IPS-NIHi11 (cell line): ENCODE measurements at places on chromosomes 5 and 9.

DNA sequence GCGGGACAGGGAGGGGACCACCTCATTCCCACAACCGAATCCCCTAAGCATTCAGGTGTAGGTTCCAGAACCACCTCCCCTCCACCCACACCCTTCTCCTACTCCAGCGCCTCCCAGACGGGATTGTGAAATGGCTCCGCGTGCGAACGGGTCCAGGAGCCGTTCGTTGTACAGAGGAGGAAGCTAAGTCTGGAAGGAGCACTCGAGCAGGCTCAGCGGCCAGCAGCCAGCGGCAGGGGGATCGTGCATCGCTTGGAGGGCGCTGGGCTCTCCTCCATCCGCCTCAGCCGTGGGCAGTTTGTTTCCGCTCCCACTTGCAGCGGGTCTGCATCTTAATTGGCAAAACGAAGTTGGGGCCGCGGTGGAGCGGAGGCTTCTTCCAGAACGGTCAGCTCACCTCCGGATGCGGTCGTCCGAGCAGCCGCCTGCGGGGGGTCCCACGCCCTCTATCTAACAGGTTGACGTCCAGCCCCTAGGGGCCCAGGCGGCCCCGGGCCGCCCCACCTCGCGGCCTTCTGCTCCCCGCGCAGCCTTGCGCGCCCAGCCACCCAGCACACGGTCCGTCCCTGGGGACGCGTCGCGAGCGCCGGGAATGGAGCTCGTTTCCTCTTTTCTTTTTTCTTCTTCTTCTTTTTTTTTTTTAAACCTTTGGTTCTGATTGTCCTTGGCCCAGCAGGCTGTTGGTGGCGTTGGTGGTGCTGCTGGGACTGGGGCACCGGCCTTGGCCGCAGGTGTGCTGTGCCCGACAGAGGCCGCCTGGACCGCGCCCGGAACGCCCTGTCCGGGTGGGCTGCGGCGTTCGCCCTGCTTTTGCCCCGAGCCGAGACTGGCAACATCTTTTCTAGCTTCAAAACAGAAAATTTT lies 3.9 kb upstream of the BARX1 start:
- DNase-seq = no peak

DNA sequence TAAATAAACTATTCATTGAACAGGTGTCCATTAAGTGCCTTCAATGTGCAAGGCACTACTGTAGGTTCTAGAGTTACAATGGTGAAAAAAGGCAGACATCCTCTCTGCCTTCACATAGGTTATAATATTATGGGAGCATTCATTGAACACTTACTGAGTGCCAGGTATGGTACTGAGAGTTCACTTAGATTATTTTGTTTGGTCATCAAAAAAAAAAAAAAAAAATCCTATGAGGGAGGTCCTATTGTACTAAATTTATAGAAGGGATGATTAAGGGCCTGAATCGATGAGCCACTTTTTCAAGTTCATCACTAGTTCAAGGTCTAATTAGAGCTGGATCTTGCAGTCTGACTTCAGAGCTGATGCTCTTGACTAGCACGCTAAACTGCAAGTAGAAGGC lies 22.8 kb upstream of the PANK3 start:
- DNase-seq = no peak

DNA sequence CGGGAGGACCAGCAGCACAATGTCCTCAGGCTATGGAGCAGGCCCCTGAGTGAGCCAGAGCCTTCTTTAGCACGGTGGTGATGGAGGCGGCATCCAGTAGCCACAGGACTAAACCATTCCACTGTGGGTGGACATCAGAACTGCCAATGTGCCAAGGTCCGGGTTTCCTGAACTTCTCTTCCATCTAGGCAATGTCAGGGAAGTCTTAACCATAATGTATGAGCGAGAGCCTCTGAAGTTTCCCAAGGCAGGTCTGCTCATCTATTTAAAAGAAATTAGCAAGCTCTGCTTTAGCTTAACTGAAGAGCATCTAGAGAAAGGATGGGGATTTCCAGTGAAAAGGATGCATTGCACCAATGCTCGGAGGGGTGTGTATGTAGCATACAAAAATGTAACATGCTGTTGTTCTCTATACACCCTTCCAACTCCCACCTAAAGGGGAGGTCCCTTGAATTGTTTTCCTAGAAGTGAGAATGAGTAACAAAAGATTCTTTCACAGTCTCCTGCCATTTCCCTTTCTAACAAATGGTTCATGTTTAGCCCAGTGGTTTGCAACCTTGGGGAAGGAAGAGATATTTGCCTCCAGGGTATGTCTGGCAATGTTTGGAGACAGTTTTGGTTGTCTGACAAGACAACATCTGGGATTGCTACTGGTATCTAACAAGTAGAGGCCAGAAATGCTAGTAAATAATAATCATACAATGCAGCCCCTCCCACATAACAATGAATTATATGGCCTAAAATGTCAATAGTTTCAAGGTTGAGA lies 6.1 kb upstream of the RXFP3 start:
- DNase-seq = no peak

GRCh38 chr5:173771725-173772383 lies 116.3 kb upstream of the CPEB4 start:
- DNase-seq = no peak

DNA sequence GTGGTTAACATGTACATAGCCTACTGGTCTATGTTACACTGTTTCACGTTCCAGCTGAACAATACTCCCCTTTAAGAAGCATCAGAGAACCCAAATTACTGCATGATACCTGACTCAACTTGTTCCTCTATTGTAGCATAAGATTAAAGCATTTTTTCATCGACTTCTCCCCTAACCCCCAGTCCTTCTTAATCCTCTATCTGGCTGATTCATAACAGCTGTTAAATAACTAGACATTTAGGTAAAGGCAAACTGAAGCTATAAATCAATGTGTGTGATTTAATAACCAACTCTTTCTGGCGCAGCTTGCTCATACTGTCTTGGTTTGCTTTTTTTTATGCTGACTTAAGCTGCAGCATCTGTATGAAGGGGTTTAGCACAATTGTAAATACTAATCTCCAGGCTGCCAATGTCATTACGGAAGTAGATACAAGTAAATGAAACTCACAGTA lies 94.2 kb upstream of the MTAP start:
- DNase-seq = no peak

- DNase-seq = no peak
These were observed 45.0 kb downstream of the NEURL1B start for GRCh38 chr5:172686111-172686510.

DNA sequence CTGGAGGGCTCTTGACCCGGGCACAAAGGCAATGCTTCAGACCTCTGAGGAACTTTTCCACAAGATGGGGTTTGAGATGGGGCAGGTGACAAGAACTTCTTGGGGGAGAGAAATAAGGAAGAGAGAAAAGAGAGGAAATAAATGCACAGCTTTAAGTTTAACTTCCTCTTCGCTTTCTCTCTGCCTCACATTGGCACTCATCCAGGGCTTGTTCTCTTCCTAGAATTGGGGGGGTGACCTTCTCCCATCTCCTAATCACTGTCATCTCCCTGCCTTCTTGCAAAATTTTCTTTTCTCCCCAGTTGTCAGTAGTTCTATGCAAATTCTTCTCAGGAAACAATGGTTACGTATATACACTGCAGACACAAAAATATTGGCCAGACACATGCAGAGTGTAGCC lies 19.1 kb upstream of the ADCY2 start:
- no peak for DNase-seq

GRCh38 chr9:20356403-20357036 lies 265.8 kb downstream of the MLLT3 start:
- DNase-seq = peak; percentile 75

DNA sequence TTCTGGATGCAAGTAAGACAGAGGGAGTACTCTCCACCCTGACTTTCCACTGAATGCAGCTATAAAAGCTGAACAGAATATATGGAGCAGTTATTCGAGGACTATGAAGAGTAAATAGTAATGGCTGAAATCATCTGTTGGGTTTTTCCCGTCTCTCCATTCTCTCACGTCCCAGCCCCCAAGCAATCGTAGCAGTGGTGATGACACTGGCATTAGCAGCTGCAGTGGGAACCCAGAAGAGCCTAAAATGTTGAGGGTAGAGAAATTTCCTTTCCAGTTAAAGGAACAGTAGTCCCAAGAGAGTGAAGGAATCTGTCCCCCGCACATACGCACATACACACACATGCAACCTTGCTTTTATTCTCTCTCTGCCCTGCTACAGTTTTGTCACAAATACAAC lies 33.2 kb downstream of the MED27 start:
- DNase-seq = no peak

- DNase-seq = no peak
These were observed 542.9 kb downstream of the CDH9 start for GRCh38 chr5:26495437-26495836.

- DNase-seq = no peak
These were observed 18.6 kb upstream of the IFNB1 start for GRCh38 chr9:21096172-21096900.

DNA sequence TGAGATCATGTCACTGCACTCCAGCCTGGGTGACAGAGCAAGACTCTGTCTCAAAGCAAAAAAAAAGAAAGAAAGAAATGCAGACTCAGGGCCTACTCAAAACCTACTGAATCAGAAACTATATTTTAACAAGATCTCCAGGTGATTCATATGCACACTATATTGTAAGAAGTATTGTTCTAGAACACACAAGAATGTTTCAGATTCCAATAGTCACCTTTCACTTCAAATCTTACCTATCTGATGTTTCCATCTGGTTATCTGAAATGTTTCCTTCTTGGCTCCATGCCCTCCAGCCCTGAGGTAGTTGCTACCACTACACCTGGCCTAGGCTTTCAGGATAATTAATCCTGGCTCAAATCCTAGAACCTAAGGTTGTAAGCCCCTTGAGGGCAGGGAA lies 36.8 kb upstream of the SNX2 start:
- DNase-seq = no peak

DNA sequence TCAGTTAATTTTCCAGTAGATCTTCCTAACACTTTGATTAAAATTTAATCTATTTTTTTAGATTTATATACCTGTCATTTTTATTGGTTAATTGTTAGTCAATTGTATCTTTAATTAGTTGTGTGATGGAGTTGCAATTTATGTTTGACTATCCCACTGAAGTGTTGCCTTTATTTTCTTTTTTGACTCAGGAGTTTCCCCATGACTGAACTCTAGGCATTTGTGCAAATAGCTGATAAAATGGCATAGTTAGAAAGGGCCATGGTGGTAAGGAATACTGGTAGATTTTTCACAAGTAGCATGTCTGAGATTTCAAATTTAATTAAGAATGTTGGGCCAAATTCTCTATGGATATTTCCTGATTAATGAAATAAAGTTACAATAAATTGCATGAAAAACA lies 273.1 kb upstream of the DAB2 start:
- no peak for DNase-seq

DNA sequence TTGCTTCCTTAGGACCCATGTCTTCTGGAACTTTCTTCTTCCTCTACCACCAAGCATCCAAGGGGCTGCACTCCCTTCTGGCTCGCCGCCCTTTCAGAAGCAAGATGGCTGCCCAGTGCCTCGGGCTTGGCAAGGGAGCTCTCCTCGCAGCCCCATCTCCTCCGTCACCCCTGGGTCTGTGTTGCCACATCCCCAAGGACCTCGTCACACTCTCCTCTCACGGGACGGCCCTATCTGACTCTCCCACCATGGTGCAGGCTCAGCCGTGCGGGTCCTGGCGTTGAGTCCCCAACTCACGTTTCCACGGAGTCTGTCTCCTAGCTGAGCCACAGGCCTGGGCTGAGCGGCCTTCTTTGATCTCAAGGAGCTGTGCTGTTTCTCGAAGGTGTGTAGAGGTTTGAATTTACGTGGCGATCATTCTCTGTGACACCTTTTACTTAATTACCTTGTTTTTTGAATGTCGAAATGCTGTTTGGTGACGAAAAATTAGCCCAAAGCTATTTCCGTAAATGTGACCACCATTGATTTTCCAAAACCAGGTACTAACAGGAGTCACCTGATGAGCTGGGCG lies 15.0 kb upstream of the SCGB3A1 start:
- no peak for DNase-seq

DNA sequence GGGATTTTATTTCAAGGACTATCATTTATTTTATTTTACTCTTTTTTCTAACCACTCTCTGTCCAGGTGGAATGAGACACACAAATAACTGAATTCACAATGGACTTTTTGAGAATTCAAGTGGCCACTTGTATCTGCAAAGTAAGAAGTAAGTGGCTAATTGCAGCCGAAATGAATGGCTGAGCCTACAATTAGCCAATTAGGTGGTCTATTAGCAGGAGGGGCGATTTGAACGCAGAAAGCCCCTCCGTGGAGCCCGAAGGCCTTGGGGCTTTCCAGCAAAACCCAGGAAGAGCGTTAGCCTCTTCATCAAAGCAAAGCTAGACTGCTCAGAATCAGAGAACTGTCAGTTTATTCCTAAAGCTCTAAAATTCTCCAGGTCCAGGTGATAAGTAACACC lies 176.9 kb downstream of the EBF1 start:
- DNase-seq = no peak

- DNase-seq = no peak
These were observed 24.6 kb downstream of the TTF1 start for GRCh38 chr9:132381966-132382541.

DNA sequence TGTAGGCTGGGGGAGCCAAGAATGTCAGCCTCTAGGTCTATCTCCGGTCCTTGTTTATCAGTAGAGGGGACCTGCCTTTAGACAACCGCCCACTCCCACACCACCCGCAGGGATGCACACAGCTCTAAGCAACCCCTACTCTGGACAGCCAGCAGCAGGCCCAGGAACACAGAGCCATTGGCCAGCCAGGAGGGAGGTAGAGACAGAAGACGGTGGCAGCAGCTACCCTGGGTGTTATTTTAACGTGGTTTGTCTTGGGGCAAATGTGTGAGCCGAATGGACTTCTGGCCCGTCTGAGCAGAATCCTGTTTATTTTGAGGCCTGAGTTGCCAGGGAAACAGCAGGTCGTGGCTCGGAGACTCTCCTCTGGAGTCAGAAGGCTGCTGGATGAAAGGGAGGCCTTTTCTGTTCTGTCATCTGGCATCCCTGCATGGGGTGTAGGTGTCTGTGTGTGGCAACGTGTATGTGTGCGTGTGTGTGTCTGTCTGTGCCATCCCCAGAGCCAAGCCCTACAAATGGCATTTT lies 382 bp upstream of the FGF1 start:
- no peak for DNase-seq

DNA sequence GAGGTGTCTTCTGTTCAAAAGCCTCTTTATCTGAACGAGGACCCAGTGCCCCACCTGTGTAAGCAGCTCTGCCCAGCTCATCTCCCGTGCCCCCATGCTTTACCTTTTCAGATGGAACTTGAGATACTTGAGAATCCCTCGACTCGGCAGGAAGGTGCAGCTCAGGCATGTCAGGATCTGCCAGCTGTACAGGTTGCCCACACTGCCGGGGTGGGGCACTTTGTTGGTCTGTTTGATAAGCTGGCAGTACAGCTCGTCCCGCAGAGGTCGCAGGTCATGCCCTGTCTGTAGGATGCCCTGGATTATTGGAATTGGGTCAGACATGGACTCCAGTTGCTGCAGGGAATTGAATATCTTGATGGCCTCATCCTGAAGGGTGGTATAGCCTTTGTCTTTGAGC lies 58.0 kb upstream of the RETREG1 start:
- no peak for DNase-seq
